ENCODE measurements at places on chromosomes 1 and 21. TPM values are rescaled to one million over a fixed set of nuclear protein-coding genes. Genes with fewer than 3 reads are reported as not detected.

DNA sequence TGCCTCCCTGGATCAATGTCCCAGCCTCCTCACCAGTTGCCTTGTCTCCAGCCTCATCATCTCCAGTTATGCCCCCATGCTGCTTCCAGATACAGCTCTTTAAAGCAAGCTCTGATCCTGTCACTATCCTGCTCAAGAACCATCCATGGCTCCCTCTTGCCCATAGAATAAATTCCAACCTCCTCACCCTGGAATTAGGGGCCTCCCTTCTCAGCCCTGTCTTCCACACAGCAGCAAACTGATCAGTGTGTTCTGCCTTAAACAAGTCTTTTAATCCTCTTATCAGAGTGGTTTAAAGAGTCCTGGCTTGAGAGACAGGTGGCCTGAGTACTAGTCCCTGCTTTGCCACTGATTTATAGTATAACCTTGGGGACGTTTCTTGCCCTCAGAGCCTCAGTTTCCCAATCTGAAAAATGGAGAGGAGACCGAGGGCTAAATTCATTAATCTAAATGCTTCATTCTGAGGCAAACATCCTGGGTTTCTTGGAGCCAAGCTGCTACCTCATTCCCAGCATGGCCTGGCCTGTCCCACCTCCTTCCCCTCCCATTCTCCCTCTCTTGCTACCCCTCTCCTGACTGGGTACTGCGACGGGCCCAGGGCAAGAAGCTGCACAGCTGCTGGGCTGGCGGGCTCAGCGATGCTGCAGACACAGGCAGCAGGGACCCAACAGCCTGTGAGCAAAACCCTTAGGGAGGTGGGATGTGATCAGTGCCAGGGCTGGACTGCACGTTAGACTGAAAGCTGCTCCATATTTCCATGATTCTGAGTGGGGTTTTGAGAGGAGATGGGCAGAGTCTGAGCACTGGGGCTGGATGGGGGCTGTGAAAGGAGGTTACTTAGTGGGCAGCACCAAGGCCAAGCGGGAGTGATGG is 221.4 kb downstream of the PTPRU start:
- no peak for DNase-seq

GRCh38 chr21:17128132-17128531 is 384.7 kb upstream of the CXADR start:
- no peak for DNase-seq

PRAMEF11 gene
- not detected for total RNA-seq

DNA sequence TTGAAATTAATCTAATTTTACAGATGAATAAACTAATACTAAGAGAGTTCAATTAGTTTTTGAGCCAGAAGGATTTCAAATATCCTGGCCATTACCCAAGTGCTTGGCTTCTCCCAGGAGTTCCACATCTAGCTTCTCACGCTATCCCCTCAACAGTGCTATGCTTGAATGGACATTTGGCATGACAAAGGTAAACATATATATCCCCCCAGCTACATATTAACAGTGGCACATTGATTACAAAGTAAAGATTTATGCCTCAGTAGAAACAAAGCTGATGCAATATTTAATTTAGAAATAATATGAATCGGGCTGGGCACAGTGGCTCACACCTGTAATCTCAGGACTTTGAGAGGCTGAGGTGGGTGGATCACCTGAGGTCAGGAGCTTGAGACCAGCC is 434.6 kb upstream of the PRMT6 start:
- DNase-seq: no peak

GRCh38 chr1:228370941-228371740 is 35.5 kb downstream of the TRIM11 start:
- no peak for DNase-seq

SDCCAG8 gene
- total RNA-seq: 33.5 TPM
